ENCODE measurements at places on chromosomes 11 and 22.

- no peaks in the 10 kb centered on the region for H3K4me1 ChIP-seq
- no peaks in the 10 kb centered on the region for H3K36me3 ChIP-seq
- H3K4me3 ChIP-seq = no peak overlapping the region
- H3K27me3 ChIP-seq = no peaks in the 10 kb centered on the region
- peak; percentile 48 for DNase-seq
Observed at GRCh38 chr22:44382116-44383038, 69.6 kb upstream of the SHISAL1 start.

DNA sequence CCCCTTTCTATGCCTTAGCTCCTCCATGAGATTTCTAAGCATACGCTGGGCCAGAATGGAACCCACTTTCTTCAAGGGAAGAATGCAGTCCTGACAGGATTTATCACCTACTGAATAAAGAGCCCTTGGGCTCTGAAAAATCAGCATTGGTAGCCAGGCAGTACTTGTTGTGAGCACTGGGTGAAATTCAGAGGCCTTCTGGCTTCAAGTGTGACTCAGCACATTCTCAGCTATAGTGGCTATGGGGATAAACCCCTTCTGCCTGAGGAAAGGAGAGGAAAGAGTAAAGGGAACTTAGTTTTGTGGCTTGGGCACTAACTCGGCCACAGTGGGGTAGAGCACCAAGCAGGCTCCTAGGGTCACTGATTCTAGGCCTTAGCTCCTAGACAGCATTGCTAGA, 574.8 kb downstream of the JRKL start:
- no peak overlapping the region for H3K27ac ChIP-seq
- H3K4me3 ChIP-seq = no peak overlapping the region
- H3K36me3 ChIP-seq = no peaks in the 10 kb centered on the region
- peak; percentile 38 for DNase-seq
- H3K27me3 ChIP-seq = no peaks in the 10 kb centered on the region

DNA sequence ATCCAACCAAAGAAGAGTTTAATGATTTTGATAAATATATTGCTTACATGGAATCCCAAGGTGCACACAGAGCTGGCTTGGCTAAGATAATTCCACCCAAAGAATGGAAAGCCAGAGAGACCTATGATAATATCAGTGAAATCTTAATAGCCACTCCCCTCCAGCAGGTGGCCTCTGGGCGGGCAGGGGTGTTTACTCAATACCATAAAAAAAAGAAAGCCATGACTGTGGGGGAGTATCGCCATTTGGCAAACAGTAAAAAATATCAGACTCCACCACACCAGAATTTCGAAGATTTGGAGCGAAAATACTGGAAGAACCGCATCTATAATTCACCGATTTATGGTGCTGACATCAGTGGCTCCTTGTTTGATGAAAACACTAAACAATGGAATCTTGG, 23.9 kb downstream of the KDM4D start:
- no peaks in the 10 kb centered on the region for H3K4me1 ChIP-seq
- no peak overlapping the region for H3K4me3 ChIP-seq
- no peaks in the 10 kb centered on the region for H3K36me3 ChIP-seq

GRCh38 chr11:15215005-15215404, 100.3 kb downstream of the INSC start:
- no peak overlapping the region for H3K27ac ChIP-seq
- no peaks in the 10 kb centered on the region for H3K27me3 ChIP-seq
- no peaks in the 10 kb centered on the region for H3K4me1 ChIP-seq

- H3K27me3 ChIP-seq = no peaks in the 10 kb centered on the region
- H3K4me3 ChIP-seq = no peak overlapping the region
- H3K36me3 ChIP-seq = no peaks in the 10 kb centered on the region
- no peak for DNase-seq
- no peak overlapping the region for H3K27ac ChIP-seq
Observed at GRCh38 chr22:34960005-34960404, 106.0 kb upstream of the ISX start.

GRCh38 chr22:20034143-20034542, 13.2 kb downstream of the TANGO2 start:
- no peak for DNase-seq
- no peak overlapping the region for H3K4me3 ChIP-seq
- H3K4me1 ChIP-seq = no peaks in the 10 kb centered on the region
- peaks cover 9% of the 10 kb centered on the region for H3K36me3 ChIP-seq
- H3K27ac ChIP-seq = no peak overlapping the region

DNA sequence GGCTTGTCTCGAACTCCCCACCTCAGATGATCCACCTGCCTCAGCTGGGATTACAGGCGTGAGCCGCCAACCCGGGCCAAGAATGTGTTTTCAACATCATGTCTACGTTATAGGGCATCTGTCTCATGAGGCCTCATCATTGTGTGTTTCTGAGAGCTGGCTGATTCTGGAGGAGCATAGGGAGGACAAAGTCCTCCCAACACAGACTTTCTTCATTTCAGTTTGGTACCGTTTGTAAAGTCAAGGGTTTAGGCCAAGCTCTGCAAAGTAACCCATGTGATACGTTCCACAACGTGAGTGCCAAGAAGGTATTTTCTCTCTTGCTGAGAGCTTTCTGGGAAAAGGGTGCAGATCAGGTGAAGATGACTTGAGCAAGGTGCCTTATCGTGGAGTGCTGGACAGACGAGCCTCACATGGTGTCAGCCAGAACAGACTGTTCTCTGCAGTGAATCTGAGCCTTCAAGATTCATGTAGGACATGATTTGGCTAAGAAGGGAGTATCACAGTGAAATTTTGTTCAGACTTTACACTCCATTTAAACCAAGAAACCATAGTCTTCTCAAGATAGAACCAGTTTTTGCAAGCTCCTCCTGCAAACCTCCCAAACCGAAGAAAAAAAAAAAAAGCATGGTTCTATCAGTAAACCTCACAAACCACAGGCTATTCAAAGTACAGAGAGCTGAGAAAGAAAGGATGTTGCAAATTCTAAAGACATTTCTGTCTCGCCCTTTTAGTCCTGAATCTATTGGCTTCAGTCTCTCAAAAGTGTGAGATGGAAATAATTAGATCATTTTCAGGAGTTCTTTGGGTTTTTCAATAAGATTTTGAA, 71.7 kb downstream of the DBX1 start:
- DNase-seq = peak; percentile 6
- H3K27me3 ChIP-seq = no peaks in the 10 kb centered on the region
- H3K4me1 ChIP-seq = peaks cover 3% of the 10 kb centered on the region
- no peak overlapping the region for H3K4me3 ChIP-seq
- peaks cover 9% of the 10 kb centered on the region for H3K36me3 ChIP-seq
- H3K27ac ChIP-seq = no peak overlapping the region

DNA sequence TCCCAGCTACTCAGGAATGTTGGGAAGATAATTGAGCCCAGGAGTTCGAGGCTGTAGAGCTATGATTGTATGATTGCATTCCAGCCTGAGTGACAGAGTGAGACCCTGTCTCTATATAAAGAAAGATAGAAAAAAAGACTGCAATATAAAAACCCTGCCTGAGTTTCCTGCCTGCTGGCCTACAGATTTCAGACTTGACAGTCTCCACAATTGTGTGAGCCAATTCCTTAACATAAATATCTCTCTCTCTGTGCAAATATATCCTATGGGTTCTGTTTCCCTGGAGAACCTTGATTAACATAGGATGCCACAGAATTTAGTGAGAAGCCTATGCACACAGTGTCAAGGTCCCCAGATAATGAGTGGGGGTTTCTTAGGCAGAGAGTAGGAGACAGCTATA, 32.5 kb upstream of the ZBTB44 start:
- no peaks in the 10 kb centered on the region for H3K27me3 ChIP-seq
- no peak for DNase-seq
- no peaks in the 10 kb centered on the region for H3K4me1 ChIP-seq
- no peak overlapping the region for H3K4me3 ChIP-seq

- H3K4me1 ChIP-seq = no peaks in the 10 kb centered on the region
- DNase-seq = no peak
- no peaks in the 10 kb centered on the region for H3K36me3 ChIP-seq
- no peaks in the 10 kb centered on the region for H3K27me3 ChIP-seq
Observed at GRCh38 chr11:131943295-131943694, 572.9 kb downstream of the NTM start.
